GF-D8 (cell line): ENCODE measurements at places on chromosomes 2 and 18.

- no peak for DNase-seq
These were observed 110.6 kb upstream of the SIX2 start for GRCh38 chr2:45119855-45120254.

DNA sequence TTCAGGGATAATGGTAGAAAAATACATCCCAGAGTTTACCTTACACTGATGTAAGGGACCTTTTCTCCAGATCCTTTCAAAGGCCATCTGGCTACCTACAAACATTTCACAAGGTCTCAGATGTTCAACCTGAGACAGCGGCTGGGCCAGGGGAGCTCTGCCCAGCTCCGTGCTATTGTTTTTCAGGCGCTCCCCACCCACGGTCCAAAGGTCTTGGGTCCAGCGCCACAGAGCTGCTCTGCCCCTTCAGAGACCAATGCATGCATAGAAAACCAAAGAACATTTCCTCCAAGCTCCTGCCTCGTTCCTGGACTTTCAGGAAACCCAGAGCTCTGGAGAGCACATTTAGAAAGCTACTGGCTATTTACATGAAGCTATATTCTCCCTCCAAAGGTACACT is 40.3 kb downstream of the COPS8 start:
- DNase-seq, result no peak

DNA sequence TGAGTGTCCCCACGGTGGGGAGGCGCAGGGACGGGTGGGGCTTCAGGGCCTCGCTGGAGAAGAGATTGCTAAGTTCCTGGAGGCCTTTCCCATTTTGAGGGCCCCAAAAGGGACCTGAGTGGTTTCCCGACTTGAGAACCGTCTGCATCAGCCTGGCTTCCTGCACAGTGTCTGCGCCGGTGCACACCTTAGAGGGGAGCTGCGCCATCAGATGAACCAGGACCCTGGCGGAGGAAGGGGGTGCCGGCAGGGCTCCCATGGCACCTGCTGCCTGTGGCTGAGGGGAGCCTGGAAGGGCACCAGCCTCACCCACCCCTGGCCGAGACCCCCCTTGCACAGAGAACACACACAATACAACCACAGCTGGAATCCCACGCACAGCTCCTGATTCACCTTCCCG is 465.1 kb upstream of the MYT1L start:
- DNase-seq, result no peak

GRCh38 chr18:45365835-45366234 is 249.4 kb upstream of the SLC14A2 start:
- DNase-seq, result no peak

DNA sequence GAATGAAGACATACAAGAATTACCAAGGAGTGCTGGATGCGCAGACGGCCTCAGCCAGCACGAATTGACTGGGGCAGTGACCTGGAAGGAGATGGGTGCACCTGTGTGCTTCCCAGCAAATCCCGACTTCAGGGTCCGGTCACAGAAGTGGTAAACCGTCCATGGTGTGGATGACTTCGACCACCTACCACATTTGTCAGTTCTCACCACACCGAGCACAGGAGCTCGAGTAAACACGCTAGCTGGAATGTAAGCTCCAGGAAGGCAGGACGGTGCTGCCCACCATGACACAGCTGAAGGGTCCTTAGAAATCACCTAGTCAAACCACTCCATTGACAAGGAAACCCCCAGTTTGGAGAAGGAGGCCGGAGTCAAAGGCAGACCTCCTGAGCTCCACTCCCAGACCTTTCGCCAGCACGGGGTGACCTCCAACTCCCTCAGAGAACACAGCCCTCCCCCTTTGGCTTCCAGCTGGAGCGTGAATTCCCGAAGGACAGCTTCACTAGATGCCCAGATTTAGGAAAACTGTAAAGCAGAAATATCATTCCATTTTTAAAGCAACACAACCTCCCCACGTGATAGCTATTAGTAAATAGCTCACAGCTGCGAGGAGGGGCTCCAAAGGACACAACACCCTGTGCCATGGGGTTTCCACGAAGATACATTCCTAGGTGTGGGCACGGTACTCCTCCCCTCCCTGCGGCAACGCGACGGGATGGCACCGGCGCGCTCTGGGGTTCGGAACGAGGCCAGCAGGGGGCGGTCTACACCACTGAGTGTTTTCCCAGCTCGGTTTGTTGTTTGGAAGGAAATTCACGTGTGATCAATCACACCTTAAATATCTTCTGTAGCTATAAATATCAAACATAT is 34.1 kb upstream of the GNAL start:
- DNase-seq, result no peak

DNA sequence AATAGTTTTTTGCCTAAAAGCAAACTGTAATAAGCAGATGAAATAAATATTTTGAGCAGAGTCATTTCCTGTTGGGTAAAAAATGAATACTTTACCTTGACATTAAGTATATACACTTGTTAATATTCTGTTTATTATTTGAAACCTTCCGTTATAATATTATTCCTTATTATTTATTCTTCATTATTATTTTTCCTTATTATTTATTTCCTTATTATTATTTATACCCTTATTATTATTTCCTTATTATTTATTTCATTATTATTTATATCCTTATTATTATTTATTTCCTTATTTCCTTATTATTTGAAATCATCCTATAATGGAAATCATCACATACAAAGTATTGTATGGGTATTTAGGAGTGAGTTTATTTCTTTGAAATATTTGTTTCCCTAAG is 232.2 kb upstream of the RBBP8 start:
- DNase-seq, result no peak

GRCh38 chr2:23769364-23769763 is 157.6 kb downstream of the ATAD2B start:
- DNase-seq, result no peak

GRCh38 chr2:50786345-50786744 is 245.6 kb downstream of the NRXN1 start:
- DNase-seq, result no peak

DNA sequence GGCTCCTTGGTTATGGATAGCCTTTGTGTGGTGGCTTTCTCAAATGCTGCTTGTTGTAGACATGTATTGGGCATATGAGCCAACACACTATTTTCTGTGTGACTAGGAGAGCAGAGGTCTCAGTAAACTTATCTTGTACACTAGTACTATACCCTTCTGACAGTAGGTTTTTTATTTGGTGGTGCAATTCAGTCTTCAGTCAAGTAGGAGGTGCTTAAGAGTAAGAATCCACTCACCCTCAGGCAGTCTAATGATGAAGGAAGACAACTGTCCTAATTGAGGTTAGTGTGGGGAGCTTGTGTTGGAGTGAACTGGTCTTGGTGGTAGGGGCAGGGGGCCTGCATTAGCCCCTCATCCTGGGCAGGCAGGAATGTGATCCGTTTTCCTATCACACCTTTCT is 164.0 kb downstream of the SLC4A10 start:
- no peak for DNase-seq

DNA sequence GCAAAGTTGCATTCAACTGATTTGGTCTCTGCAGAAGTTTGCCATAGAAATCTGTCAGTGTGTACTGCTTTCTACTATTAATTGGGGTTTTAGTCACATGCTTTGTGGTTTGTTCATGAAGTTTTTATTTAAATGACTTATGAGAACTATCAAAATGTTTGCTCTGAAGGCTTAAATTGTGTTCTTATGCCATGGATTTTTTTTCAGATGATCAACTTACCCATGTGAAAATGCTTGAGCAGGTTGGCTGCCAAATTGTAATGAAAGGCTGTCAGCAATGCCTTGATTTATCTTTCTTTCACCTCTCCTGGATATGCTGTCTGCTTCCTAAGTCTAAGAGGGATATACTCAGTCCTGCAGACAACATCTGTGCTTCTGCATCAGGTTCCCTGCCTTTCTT is 50.7 kb downstream of the FMNL2 start:
- no peak for DNase-seq

GRCh38 chr18:13431886-13432285 is 213.3 kb downstream of the LDLRAD4 start:
- no peak for DNase-seq

DNA sequence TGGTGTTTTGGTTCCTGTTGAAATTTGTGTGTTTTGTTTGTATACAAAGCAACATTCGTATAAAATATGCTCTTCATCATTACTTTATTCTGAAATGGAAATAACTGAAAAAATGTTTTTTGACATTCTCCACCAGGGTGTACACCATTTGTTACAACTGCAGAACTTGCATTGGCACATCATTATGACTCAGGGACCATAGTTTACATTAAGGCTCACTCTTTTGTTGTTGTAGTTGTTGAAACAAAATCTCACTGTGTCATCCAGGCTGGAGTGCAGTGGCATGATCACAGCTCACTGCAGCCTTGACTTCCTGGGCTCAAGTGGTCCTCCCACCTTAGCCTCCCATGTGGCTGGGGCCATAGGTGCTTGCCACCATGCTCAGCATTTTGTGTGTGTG is 676.6 kb downstream of the TDRD15 start:
- DNase-seq, result no peak

GRCh38 chr2:215826838-215827441 is 186.4 kb downstream of the MREG start:
- no peak for DNase-seq

DNA sequence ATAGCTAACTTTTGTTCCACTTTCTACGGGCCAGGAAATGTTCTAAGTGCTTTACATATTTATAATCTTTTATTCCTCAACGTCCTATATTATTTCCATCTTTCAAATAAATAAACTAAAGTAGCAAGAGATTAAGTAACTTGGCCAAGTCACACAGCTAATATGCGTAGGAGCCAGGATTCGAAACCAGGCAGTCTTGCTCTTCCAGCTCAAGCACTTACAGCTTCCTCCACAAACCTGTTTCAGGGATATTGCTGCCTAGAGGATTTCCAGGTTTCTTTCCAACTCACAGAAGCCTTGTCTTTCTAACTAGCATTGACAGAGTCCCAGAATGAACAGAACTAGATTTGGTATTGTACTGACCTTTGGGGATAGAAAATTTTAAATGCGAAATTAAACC is 102.5 kb downstream of the FIGN start:
- DNase-seq, result no peak

- DNase-seq, result no peak
These were observed 15.3 kb upstream of the UGT1A9 start for GRCh38 chr2:233656443-233656842.

DNA sequence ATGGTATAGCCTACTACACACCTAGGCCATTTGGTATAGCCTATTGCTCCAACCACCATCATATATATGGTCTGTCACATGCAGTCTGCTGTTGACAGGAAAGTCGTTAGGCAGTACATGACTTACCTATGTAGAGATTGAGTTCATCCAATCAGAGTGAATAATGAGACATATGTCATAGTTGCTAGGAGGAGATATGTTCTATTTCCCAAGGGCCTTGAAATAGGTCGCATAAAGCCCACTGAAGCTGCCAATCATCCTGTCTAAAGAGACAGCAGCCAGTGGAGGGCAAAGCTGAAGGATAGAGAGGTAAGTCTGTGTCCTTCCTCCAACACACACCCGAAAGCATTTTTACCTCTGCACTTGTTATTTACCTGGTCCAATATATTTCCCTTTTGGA is 263.4 kb downstream of the PTPRM start:
- no peak for DNase-seq
